ENCODE measurements at places on chromosomes 5 and 9.

DNA sequence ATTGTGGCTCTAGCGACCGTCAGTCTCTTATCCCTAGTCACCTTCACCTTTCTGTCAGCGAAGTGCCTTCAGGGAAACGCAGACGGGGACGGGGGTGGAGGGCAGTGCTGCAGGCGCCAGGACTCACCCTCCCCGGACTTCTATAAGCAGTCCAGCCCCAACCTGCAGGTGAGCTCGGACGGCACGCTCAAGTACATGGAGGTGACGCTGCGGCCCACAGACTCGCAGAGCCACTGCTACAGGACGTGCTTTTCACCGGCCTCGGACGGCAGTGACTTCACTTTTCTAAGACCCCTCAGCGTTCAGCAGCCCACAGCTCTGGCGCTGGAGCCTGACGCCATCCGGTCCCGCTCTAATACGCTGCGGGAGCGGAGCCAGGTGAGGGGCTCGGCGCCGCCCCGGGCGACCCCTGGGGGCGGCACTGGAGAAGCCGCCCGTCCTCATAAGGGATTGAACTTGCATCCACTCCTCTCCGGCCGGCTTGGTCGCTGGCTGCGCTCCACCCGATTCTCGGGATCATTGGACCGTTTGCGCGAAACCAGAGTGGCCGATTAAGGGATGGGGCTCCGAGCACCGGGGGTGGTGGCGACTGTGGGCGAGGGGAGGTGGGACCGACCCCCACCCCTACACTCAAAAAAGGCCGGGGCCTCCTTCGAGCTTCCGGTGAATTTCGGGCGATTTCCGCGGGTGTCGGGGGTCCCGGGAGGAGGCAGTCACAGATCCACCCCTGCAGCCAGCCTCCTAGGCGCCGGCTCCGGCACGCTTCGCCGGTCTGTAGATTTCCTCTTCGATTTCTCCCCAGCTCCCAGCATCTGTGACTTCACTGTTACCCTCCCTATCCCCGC is 2.7 kb downstream of the PCDHGC5 start:
- DNase-seq = no peak

- no peak for DNase-seq
These were observed 493.5 kb downstream of the EBF1 start for GRCh38 chr5:158606233-158606632.

DNA sequence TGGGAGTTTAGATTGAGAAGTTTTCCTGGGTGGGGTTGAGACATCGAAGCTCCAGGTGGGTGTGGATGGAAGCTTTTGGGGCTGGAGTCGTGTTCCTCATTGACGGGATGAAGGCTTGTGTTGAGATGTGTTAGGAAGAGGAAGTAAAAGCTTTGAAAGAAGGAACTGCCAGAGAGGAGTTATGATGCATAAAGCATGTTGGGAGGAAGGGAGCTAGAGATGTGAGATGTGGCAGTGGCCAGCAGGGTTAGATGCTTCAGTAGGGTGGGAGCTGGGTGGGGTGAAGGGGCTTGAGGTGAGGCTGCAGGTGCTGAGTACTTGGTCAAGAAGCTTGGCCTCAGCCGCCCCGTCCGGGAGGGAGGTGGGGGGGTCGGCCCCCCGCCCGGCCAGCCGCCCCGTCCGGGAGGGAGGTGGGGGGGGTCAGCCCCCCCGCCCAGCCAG is 56.7 kb downstream of the HSPA4 start:
- DNase-seq = no peak

- no peak for DNase-seq
These were observed 50.4 kb downstream of the STARD4 start for GRCh38 chr5:111461934-111462333.

- no peak for DNase-seq
These were observed 108.9 kb downstream of the ACTL7B start for GRCh38 chr9:108746864-108747263.

GRCh38 chr9:23824830-23825591 is 1.0 kb downstream of the ELAVL2 start:
- DNase-seq = no peak

GRCh38 chr5:109873687-109874086 is 184.0 kb downstream of the MAN2A1 start:
- DNase-seq = no peak

DNA sequence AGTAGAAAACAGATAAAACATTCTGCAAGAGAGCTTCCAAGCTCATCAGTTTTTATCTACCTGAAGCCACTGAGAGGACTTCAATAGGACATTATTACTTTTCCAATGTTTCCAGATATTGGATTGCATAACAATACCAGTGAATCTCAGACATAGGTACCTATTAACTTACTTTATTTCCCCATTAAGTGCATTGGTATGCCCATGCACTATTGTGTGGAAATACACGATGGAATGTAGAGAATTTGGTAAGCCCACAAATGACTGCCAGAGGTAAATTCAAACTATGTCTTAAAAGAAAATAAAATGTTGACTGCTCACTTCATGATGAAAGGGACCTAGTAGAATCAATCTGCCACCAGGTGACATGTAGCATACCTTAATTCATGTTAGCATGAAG is 48.1 kb upstream of the PRR16 start:
- DNase-seq = no peak
